ENCODE measurements at places on chromosomes 6 and 20.

GRCh38 chr20:38121741-38122140 lies 43.3 kb downstream of the TGM2 start:
- DNase-seq, result no peak

- no peak for DNase-seq
These were observed 305.3 kb downstream of the CLIC5 start for GRCh38 chr6:45710304-45710821.

DNA sequence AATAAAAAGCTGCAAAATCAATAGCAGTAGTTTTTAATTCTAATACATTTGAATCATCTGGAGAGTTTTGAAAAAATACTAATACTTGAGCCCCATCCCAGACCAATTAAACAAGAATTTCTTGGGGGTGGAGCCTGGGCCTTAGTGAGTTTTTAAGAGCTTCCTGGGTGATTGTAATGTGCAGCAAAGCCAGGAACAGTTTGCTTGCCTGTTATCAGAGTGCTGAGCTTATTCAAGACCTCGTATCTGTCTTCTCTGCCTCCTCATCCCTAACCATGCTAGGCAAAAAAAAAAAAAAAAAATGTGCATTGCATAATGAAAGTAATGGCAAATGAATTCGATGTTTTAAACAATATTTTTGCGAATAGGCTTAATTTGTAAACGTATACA lies 36.4 kb upstream of the MYB start:
- DNase-seq, result no peak

- DNase-seq, result no peak
These were observed 196.2 kb upstream of the THEMIS start for GRCh38 chr6:128097009-128097408.

DNA sequence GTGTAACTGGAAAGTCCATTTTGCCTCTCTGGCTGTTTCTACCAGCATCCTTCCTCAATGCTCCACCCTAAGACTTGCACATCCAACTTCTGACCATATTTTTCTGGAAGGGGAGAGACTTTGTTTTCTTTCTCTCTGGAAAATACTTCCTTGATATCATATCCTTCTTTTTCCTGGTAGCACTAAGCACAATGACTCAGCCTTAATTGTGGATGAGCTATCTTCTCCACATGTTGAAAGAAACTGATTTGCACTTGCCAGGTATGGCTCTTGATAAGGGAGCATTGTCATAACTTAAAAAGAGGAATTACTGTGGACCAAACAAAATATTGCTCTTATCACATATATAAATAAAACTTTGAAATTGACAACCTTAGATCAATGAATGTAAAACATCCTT lies 30.1 kb upstream of the IBTK start:
- DNase-seq, result no peak

DNA sequence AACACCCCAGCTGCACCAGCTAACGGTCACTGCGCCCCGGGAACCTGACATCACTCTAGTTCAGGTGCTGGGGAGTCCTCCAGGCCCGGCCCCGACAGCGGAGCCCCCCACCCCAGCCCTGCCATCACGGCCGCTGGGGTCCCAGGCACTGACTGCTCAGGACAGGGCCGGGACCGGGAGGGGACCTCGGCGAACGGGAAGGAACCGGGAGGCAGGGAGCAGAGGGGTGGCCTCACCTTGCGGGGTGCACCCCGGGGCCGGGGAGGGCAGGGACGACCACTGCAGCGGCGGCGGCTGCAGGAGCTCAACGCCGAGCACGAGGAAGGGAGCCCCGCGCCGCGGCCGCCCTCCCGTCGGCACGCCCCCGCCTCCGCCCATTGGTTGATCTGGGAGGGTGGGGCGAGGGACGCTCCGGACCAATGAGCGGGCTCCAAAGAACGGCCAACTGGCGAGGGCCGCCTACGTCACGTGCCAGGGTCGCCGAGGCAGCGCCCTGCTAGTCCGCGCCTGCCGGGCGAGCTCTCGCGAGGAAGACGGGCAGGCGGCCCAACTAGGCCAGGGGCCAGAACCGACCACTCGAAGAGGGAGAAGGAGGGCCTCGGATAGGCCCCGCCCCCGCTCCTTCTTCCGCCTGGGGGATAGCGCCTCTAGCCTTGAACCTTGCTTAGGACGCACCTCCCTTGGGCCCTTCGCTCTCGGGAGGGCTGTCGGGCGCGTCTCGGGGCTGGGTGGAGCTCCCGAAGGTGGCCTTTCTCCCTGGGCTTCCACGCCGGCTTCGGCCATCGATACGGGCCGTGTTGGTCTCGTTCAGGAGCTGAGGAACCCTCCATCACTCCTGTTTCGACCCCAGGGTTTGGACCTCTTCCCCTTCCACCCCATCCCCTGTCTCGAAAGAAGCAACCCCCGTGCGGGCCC lies at the start of gene ADISSP:
TSS of gene ADISSP (minus strand) at position 327 of the 915 bp plus-strand sequence. CDS start 7,653 bp downstream, outside the sequence.
- peak; percentile 85 for DNase-seq

Data from cerebellar nuclear complex (tissue), 1 donor.